Stimulated activated CD4-positive, alpha-beta T cell treated with anti-CD3 and anti-CD28 coated beads, Interleukin-4, amount 100 ng/mL, for 24 hours (primary cell): ENCODE measurements at places on chromosomes 16 and 17.

- no peak for DNase-seq
Observed at GRCh38 chr16:76466871-76467270, 189.7 kb downstream of the CNTNAP4 start.

DNA sequence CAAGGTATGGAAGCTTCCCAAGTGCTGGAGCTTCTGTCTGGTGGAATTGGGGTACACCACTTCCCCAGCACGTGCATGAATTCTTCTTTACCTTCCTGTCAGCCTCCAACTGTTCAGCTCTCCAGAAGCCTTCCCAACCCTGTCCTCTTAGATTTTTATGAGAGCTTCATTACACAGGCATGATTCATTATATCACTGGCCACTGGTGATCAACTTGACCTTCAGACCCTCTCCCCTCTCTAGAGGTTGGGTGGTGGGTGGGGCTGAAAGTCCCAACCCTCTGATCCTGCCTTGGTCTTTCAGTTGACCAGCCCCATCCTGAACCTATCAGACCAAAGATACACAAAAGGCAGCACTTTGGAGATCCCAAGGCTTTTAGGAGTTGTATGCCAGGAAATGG is 795.7 kb upstream of the SOX9 start:
- no peak for DNase-seq

- no peak for DNase-seq
Observed at GRCh38 chr16:86343796-86344585, 166.3 kb upstream of the FOXF1 start.

DNA sequence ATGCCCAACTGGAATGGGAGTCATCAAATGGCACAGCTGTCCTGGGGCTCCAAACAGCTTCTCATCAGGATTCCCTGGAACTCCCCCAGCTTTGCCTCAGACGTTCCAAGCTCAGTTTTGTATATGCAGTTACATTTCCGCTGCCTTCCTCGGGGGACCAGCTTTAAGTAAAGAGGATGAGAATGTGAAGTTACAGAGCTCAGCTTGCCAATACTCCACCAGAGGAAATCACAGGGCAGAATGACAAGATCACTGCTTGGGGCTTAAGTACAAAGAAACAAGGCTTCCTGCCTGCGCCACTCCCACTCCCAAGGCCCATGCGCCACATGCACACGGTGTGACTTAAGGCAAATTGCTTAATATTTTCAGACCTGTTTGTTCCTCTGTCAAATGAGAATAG is 272.4 kb upstream of the CDH11 start:
- no peak for DNase-seq

DNA sequence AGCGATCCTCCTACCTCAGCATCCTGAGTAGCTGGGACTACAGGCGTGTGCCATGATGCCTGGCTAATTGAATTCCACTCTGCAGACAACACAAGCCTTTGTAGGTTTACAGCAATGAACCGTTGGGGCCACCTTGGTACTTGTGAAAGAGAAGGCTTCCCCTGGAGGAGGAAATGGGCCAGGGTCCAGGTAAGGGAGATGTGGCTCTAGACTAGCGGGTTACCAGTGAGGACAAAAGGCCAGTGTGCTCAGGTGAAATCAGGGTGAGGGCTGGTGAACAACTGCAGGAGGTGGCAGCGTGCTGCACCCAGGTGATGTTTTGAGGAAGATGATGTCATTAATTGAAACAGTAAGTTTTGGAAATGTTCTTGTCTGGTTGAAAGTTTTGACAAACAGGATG is 6.7 kb downstream of the SDR42E1 start:
- DNase-seq: no peak
